Aorta (tissue), 5 donors: ENCODE measurements at places on chromosomes 12 and 14. TPM values are rescaled to one million over a fixed set of nuclear protein-coding genes. Genes with fewer than 3 reads are reported as not detected.

GRCh38 chr12:87690236-87690810 lies 338.9 kb downstream of the C12orf50 start:
- no peak for DNase-seq

DNA sequence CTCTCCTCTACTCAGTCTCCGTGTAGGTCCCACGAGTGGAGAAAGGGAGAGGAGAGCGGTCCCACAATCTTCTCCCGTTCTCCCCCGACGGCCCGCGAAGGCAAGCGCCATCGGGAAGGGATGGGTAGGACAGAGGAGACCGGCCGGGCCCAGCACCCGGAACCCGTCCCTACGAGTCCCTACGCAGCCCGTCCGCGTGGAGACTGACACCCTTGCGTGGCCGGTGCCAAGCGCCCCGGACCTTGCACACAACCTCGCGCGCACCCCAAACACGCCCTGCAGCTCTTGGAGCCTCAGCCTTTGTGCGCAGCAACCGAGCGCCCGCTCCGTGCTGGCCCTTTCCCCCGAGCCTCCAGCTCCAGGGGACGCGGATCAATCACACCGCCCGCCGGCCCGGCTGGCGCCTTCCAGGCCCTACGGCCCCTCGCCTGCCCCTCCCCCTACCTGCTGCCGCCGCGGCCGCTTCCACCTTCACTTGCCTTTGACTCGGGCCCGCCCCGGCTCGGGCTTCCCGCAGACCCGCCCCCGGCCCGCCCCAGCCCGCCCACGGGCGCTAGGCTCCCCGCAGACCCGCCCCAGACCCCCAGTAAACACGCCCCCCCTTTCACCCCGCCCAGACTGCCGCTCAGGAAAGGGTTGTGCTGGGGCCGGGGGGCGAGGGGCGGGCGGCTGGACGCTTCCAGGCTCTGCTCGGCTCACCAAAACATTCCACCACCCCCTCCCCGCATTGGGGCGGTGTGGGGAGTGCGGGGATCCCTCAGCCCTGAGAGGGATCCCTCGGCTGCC lies at the start of gene NDRG2:
Gene NDRG2, minus strand, starts transcription at position 477 of the 786 bp plus-strand sequence. CDS start 1,746 bp downstream, outside the sequence.
- DNase-seq, result peak; percentile 89

Gene DPY19L2
- 11.9 TPM for total RNA-seq

Gene IL31
- total RNA-seq, result not detected

Gene KRT71
- total RNA-seq, result not detected

GRCh38 chr14:92750994-92751400 lies 2.6 kb upstream of the LGMN start:
- DNase-seq, result no peak

DNA sequence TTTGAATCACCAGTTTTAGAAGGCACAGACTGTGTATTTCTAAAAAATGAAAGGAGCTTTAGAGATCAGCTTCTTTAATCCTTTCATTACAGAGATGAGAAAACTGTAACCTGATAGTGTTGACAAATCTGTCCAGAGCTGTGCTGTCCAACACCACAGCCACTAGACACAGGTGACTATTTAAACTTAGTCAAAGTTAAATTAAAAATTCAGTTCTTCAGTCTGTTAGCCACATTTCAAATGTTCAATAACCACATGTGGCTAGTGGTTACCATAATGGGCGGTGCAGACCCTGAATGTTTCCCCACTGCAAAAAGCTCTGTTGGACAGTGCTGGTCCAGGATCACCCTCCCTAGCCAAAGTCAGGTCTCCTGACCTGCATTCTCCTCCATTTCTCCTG lies 21.6 kb downstream of the DAD1 start:
- DNase-seq, result no peak

DNA sequence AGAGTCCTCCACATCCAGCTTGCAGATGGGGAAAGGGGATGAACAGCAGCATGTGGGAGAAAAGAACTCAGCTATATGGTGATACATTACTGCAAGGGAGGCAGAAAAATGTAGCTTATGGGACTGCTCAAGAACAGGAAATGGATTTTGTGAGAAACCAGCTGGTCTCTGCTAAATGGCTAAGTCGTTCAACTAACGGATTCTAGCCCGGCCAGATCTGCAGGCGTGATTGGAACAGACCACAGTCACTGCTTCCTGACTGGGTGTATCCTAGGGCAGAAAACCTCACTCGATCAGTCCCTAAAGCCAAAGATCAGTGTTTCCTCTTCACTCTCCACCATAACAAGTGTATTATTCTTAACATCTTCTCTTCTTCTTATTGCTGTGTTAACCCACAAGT lies 8.1 kb upstream of the PTGDR start:
- DNase-seq, result no peak

- no peak for DNase-seq
Measured at GRCh38 chr12:94615260-94616181, 34.8 kb downstream of the TMCC3 start.

- DNase-seq, result no peak
Measured at GRCh38 chr14:48693793-48694192, 892.4 kb downstream of the RPS29 start.

DNA sequence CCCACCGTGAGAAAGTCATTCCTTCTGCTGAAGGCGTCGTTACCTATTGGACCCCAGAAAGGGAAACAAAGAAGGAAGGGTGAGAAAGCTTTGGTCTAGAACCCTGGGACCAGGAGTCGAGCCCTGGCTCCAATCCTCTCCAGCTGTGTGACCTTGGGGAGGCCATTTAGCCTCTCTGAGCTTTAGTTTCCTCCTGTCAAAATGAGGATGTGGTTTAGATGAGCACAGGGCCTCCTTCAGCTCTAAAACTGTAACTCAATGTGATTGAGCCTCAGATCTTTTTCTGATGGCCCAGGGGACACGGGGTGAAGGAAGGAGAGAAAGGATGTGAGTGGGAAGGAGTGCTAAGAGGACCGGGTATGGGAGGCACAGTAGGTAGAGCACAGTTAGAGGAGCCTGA lies 7.7 kb downstream of the JDP2 start:
- DNase-seq, result no peak
